Heart left ventricle (tissue), 16 donors: ENCODE measurements at places on chromosomes 1 and 21. TPM values are rescaled to one million over a fixed set of nuclear protein-coding genes. Genes with fewer than 3 reads are reported as not detected.

Gene CLCA4
- total RNA-seq = not detected

Gene PPP1R8
- 22.9 TPM for total RNA-seq

Gene GBP7
- total RNA-seq = not detected

Gene BSND
- not detected for total RNA-seq

Gene TMEM54
- total RNA-seq = 7.9 TPM

Gene ASAP3
- 37.0 TPM for total RNA-seq

Gene PM20D1
- total RNA-seq = 0.45 TPM

Gene UMODL1
- total RNA-seq = not detected

Gene CTNNBIP1
- total RNA-seq = 32.2 TPM

Gene DCST1
- not detected for total RNA-seq

Gene ARTN
- 0.37 TPM for total RNA-seq

Gene CCT3
- total RNA-seq = 119 TPM

Gene TRAF3IP3
- 0.30 TPM for total RNA-seq

Gene PDC
- not detected for total RNA-seq

Gene FAM72C
- total RNA-seq = not detected

Gene RPS27
- 566 TPM for total RNA-seq

- no peaks in the 10 kb centered on the region for H3K36me3 ChIP-seq
- no peak overlapping the region for H3K4me3 ChIP-seq
- DNase-seq = no peak
- no peak overlapping the region for H3K27ac ChIP-seq
- no peaks in the 10 kb centered on the region for H3K27me3 ChIP-seq
- no peaks in the 10 kb centered on the region for H3K4me1 ChIP-seq
Observed at GRCh38 chr1:115059316-115059715, 29.7 kb downstream of the TSHB start.

DNA sequence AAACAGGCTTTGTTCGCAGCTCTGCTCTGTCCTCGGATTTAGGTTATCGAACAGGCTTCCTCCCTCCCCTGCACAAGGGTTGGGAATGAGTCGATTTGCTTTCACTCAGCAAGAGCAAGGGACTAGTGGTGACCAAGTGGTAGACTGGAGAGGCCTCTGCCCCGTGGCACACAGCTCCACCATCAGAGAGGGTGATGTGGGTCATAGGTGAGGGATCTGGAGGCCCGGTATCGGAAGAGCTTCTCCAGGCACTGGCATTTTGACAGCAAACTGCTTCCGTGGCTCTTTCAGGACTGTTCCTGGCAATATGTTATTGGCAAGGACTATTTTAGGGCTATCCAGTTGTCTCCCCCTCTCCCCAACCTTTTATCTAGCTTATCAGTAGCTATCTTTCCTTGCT lies 3.1 kb upstream of the ELF3 start:
- no peaks in the 10 kb centered on the region for H3K27me3 ChIP-seq
- no peak for DNase-seq
- H3K4me3 ChIP-seq = no peak overlapping the region

DNA sequence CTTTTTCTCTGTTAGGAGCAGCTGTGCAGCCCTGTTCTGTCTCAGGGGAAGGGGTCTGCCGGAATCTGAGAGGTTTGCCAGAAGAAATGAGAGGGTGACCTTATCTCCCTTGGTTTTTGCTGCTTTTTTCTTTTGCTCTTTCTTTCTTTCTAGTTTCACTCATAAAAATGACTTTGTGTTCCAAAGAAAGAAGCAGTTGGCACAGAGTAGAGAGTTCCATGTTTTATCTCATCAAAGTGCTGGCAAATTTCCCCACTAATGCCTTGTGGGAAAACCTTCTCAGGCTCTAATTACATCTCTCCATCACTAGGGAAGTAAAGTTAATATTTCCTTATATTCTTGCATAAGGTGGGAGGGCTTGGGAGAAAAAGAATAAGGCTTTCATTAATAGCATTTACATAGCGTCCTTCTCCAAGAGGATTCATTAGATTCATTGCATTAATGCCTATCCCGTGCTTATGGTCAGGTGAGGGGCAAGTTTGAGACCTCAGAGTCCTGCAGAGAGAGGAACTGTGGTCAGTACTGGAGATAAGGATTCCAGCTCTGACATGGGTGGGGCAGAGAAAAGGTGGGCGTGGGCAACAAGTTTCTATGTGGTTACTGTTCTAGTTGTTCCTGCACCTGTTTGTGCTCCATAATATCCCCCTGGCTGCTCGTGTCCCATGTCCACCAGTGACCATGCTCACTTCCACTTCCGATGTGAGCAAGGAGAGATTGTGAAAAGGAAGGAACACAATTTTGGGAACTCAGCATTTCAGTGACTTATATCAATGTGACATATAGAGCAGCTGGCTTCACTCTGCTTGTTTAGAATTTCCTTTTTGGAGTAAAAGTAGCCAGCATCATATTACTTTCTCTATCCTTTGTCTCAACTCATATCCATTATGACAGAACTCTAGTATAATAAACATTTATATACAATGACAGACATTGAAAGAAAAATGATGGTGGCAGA lies 79.5 kb downstream of the DISC1 start:
- peaks cover 6% of the 10 kb centered on the region for H3K4me1 ChIP-seq
- no peak overlapping the region for H3K27ac ChIP-seq
- no peak overlapping the region for H3K4me3 ChIP-seq
- no peaks in the 10 kb centered on the region for H3K36me3 ChIP-seq
- no peak for DNase-seq

DNA sequence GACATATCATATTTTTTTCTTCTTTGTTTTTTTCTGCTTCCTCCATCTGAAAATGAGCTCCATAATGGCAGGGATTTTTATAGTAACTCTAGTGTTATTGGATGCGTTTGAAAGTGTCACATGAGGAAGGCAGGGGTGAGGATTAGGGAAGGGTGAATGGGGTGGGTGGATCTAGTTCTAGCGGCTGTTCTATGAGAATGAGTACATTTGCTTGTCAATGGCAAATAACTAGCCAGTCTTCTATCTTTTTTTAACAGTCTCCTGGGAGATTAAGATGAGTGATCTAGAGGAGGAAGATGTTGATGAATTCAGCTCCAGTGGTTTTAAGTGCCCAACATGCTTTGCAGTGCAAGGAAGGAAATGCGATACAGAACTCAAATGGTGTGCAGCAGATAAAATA lies 5.8 kb downstream of the OR14I1 start:
- H3K4me3 ChIP-seq = no peak overlapping the region
- no peaks in the 10 kb centered on the region for H3K27me3 ChIP-seq
- H3K4me1 ChIP-seq = no peaks in the 10 kb centered on the region
- no peak for DNase-seq

DNA sequence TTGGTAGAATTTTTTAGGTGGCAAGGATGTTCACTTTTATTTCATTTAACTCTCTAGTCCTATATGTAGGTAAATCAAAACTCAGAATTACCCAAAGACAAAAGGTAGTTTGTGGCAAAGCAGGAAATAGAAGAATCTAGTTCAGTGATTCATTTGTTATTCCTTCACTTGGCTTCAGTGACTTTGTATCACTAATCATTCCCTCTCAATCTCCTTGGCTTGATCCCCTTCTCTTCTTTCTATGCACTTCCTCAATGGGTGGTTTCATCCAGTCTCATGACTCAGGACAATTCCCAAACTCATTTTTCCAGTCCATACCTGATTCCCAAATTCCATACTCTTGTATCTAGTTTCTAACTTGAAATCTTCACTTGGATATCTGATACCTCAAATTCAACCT lies 64.9 kb downstream of the PRKACB start:
- no peak for DNase-seq
- H3K27ac ChIP-seq = no peak overlapping the region
- H3K4me1 ChIP-seq = no peaks in the 10 kb centered on the region
- H3K4me3 ChIP-seq = no peak overlapping the region
- no peaks in the 10 kb centered on the region for H3K27me3 ChIP-seq

GRCh38 chr21:27787046-27787445 lies 820.2 kb upstream of the ADAMTS5 start:
- H3K4me1 ChIP-seq = no peaks in the 10 kb centered on the region
- H3K36me3 ChIP-seq = no peaks in the 10 kb centered on the region
- no peak for DNase-seq
- no peaks in the 10 kb centered on the region for H3K27me3 ChIP-seq

GRCh38 chr1:114262337-114262736 lies 108.7 kb upstream of the SYT6 start:
- no peak overlapping the region for H3K27ac ChIP-seq
- H3K4me3 ChIP-seq = no peak overlapping the region
- DNase-seq = no peak
- H3K4me1 ChIP-seq = peaks cover 23% of the 10 kb centered on the region
- H3K36me3 ChIP-seq = no peaks in the 10 kb centered on the region
- H3K27me3 ChIP-seq = no peaks in the 10 kb centered on the region

- H3K27ac ChIP-seq = no peak overlapping the region
- H3K4me3 ChIP-seq = no peak overlapping the region
- no peaks in the 10 kb centered on the region for H3K36me3 ChIP-seq
- peaks cover 71% of the 10 kb centered on the region for H3K27me3 ChIP-seq
- DNase-seq = no peak
Observed at GRCh38 chr1:911875-912739, 11.6 kb upstream of the SAMD11 start.

GRCh38 chr21:43779660-43780059 lies 3.6 kb upstream of the CSTB start:
- H3K36me3 ChIP-seq = no peaks in the 10 kb centered on the region
- H3K4me1 ChIP-seq = peaks cover 23% of the 10 kb centered on the region
- H3K27me3 ChIP-seq = no peaks in the 10 kb centered on the region
- no peak overlapping the region for H3K4me3 ChIP-seq
- H3K27ac ChIP-seq = no peak overlapping the region

- H3K4me1 ChIP-seq = peaks cover 21% of the 10 kb centered on the region
- no peak overlapping the region for H3K4me3 ChIP-seq
- no peak overlapping the region for H3K27ac ChIP-seq
Observed at GRCh38 chr1:3600354-3600753, 11.0 kb downstream of the MEGF6 start.

DNA sequence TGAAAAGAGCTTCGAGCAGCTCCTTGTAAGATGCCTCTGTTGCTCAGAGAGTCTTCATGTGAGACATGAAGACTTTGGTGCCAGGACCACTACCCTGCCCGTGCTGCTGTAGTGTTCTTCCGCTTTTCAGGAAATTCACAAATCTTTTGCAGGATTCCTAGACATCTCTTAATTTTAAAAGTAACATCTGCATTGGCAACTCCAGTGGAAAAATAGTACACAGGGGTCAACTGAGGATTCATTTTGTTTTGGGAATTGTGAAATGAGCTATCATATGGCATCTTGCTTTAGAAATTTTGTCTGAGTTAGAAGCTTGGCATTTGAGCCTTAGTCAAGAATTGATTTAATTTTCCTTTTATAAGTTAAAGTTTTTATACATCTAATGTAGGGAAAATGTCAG lies 7.2 kb downstream of the PRDM2 start:
- no peak overlapping the region for H3K27ac ChIP-seq
- no peak overlapping the region for H3K4me3 ChIP-seq
- H3K27me3 ChIP-seq = no peaks in the 10 kb centered on the region
- DNase-seq = no peak

GRCh38 chr1:173009597-173009996 lies 41.1 kb downstream of the TNFSF18 start:
- no peaks in the 10 kb centered on the region for H3K4me1 ChIP-seq
- no peaks in the 10 kb centered on the region for H3K27me3 ChIP-seq
- H3K36me3 ChIP-seq = no peaks in the 10 kb centered on the region
- no peak for DNase-seq

GRCh38 chr1:198879711-198880306 lies 241.0 kb downstream of the PTPRC start:
- no peak overlapping the region for H3K27ac ChIP-seq
- H3K4me1 ChIP-seq = peaks cover 3% of the 10 kb centered on the region

DNA sequence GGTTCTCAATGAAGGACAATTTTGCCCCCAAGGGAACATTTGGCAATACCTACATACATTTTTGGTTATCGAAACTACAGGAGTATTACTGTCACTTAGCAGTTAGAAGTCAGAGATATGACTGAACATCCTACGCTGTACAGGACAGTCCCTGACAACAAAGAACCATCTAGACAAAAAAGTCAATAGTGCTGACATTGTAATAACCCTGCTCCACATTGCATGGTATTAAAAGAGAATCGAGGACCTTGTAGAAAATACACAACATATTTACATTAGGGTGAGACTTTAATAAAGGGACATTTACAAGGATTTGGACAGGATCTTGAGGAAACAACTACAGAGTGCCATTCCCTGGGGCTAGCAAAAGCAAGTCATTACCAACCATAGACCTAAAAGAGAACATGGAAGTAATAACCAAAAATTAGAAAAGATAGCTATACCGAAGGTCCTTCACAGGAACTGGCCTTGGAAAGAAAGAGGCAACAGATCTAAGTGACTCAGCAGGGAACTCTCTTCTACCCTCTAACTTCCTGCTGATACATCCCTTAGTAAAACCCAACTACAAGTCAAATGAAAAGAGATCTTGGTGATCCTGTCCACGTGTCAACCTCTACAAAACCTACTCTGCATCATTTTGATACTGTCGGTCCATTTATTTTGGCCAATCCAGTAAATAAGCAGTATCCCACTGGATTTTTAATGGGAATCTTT lies 40.2 kb downstream of the ANGPTL3 start:
- H3K4me1 ChIP-seq = no peaks in the 10 kb centered on the region
- H3K36me3 ChIP-seq = peaks cover 28% of the 10 kb centered on the region
- DNase-seq = no peak
- H3K27me3 ChIP-seq = no peaks in the 10 kb centered on the region
- H3K4me3 ChIP-seq = no peak overlapping the region

DNA sequence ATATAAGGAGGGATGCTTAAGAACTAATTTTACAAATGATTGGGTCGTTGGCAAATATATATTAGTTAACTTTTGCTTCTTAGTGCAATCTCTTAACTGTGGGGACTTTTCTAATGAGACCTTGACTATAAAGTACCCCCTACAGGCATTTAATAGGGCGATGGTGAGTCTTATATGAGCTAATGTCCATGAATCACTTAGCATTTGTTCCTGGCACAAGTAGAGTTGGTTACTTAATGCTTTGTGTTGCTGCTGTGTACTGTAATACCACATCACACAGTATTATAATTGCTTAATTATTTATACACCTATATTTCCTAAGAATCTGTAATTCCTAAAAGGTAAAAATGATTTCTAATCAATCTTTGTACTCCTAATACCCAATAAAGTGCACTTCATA lies 25.3 kb upstream of the TMCO1 start:
- H3K4me1 ChIP-seq = no peaks in the 10 kb centered on the region
- H3K36me3 ChIP-seq = no peaks in the 10 kb centered on the region
- no peaks in the 10 kb centered on the region for H3K27me3 ChIP-seq
- H3K27ac ChIP-seq = no peak overlapping the region
- DNase-seq = no peak

GRCh38 chr1:69494221-69494620 lies 73.5 kb upstream of the LRRC7 start:
- H3K36me3 ChIP-seq = no peaks in the 10 kb centered on the region
- no peak overlapping the region for H3K4me3 ChIP-seq
- no peaks in the 10 kb centered on the region for H3K4me1 ChIP-seq
- no peak for DNase-seq
- no peaks in the 10 kb centered on the region for H3K27me3 ChIP-seq

- H3K4me3 ChIP-seq = no peak overlapping the region
- no peaks in the 10 kb centered on the region for H3K4me1 ChIP-seq
- H3K27me3 ChIP-seq = no peaks in the 10 kb centered on the region
- H3K27ac ChIP-seq = peak overlapping the region; percentile 80
Observed at GRCh38 chr1:10108134-10108663, 75.4 kb downstream of the UBE4B start.

GRCh38 chr1:18950401-18951026 lies 6.0 kb downstream of the IFFO2 start:
- H3K27me3 ChIP-seq = no peaks in the 10 kb centered on the region
- peaks cover 17% of the 10 kb centered on the region for H3K4me1 ChIP-seq
- peak overlapping the region; percentile 95 for H3K27ac ChIP-seq
- DNase-seq = peak; percentile 80
- H3K4me3 ChIP-seq = peak overlapping the region; percentile 32

- no peak overlapping the region for H3K4me3 ChIP-seq
- no peaks in the 10 kb centered on the region for H3K36me3 ChIP-seq
- no peak for DNase-seq
- no peak overlapping the region for H3K27ac ChIP-seq
- no peaks in the 10 kb centered on the region for H3K27me3 ChIP-seq
Observed at GRCh38 chr21:17270229-17270628, 242.6 kb upstream of the CXADR start.
